ENCODE measurements at places on chromosomes 2 and 18.
A peak's percentile ranks its signal among the peaks of the same experiment; 100 is the strongest.

- no peak for DNase-seq
Observed at GRCh38 chr2:190582019-190582418, 47.5 kb upstream of the NEMP2 start.

GRCh38 chr18:10949655-10950054, 199.7 kb downstream of the PIEZO2 start:
- DNase-seq = no peak

- DNase-seq = no peak
Observed at GRCh38 chr2:45984896-45985473, 312.2 kb upstream of the EPAS1 start.

DNA sequence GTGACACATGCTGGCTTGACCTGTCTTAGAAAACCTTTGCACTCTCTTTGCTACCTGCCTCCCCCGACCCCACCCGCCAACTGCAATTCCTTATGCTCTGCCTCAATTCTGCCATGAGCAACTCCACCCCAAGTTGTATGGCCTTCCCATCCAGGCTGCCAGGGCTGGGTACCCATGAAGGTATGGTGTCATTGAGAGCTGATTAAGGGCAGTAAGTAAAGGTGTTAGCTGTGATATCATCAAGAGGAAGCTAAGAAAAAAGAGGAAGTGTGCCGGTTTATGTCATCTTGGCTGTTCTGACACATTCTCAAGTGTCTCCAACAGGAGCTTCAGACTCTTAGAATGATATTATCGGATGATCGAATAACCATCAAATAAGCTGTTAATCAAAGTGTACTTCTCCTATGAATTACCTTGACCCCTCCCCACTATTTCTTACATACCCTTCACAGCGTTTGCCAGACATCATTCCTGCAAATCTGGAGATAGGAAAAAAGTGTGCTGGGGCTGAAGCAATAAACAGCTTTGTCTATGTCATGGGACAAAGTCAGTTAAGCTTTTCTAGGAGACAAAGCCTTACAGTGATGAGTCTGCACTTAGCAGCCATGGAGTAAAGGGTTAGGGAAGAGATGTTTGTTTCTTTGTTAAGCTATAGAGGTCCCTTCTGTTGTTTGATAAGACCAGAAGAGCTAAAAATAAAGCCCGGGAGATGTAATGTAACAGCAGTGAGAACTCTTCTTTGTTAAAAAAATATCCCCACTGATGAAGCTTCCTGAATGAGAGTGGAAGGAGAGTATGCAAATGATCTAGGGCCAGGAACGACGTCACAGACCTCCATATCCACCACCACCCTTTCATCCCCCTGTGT, 40.4 kb upstream of the SMAD2 start:
- DNase-seq = no peak

GRCh38 chr2:95551055-95551568, 40.7 kb upstream of the TRIM43 start:
- no peak for DNase-seq

DNA sequence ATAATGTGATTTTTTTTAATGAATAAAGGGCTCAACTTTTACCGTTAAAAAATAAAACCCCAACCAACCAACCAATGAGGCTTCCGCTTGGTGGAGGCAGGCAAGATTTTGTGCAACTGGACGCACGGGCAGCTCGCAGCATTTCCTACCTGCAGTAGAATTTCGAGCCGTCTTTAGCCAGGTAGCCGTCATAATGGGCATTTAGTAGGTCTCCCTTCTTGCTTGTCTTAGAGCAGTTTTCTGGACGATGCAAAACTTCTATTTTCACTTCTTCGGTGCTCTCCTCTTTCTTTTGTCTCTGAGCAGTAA, 316 bp downstream of the FKBP7 start:
- DNase-seq = no peak

- no peak for DNase-seq
Observed at GRCh38 chr2:7392076-7392787, 475.0 kb downstream of the RNF144A start.

- no peak for DNase-seq
Observed at GRCh38 chr2:145207884-145208283, 688.0 kb upstream of the ZEB2 start.

GRCh38 chr18:8197499-8197898, 411.7 kb upstream of the RAB12 start:
- DNase-seq = no peak

DNA sequence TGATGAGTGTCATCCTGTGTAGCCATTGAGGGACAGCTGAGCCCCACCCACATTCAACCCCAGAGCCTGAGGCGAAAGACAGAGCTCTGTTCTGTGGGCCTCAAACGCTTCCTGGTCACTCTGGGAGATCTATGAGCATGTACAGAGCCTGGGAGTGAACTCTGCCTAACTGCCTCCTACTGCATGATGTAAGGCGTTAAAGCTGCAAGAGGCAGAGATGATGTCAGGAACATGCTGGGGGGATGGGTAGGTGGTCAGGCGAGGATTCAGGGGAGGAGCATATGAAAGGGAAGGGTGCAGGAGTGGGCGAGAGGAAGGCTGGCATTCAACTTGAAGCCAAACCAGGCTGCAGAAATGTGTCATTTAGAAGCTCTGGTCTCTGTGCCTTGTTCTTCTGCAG, 181.0 kb downstream of the TFCP2L1 start:
- DNase-seq = no peak

DNA sequence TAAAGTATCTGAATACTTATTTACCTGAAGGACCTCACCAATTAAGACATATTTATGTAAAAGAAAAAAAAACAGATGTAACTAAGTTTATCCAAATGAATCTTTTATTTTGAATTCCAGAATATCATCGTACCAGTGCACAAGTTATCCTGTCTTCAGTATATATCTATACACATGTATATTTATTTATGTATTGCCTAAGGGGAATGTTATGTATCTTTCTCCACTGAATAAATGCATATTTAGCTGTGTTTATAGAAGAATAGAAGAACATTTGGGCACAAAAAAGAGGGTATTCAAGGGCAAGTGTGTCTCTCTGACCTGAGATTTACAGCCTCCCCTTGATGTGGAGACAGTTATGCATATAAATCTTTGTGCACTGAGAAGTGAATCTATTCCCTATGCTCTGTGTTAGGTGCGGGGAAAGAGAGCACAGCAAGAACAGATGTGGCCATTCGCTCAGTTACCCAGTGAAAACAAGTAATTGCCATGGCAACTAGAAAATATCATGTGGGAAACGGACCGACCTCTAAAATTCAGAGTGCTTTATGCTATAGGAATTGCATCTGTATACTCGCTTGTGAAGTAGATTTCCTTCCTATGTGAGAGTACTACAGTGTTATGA, 39.5 kb upstream of the ASXL3 start:
- no peak for DNase-seq

DNA sequence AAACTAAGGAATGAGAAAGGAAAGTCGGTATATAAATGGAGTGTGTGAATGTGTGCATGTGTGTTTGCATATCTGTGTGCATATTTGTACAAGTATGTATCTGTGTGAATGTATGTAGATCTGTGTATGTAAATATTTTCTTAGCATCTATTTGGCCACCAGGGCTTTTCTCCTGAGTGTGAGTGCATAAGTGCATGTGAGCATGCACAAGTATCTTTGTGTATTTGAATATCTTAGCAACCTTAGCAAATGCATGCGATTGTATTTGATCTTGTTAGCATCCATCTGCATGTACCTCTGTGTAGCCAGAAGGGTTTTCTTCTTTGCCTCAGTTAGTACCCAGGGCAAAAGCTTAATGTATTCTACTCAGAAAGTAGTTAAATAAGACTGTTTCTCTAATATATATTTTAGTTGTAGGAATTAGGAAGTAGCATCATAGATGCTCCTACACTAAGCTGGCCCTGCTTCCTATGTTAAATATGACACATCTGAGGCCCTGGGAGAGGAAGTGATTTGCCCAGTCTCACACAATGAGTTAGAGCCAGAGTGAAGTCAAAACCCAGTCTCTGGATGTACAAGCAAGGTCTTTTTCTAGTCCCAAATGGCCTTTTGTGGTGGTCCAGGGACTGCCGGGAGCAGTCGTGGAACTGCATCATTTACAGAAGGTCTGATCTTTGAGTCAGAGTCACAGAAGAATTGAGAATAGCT, 9.2 kb downstream of the FKBP1B start:
- no peak for DNase-seq

GRCh38 chr2:8581601-8582041, 100.2 kb upstream of the ID2 start:
- no peak for DNase-seq

- DNase-seq = no peak
Observed at GRCh38 chr18:10298346-10298745, 156.1 kb upstream of the APCDD1 start.

GRCh38 chr2:60804473-60804872, 48.4 kb downstream of the PAPOLG start:
- DNase-seq = no peak

- no peak for DNase-seq
Observed at GRCh38 chr2:78162202-78162601, 640.0 kb upstream of the LRRTM4 start.

GRCh38 chr18:48360376-48361021, 48.7 kb downstream of the ZBTB7C start:
- DNase-seq = no peak

GRCh38 chr2:104371087-104371781, 482.7 kb upstream of the POU3F3 start:
- no peak for DNase-seq

- no peak for DNase-seq
Observed at GRCh38 chr18:50356036-50356945, 18.6 kb upstream of the SKA1 start.

GRCh38 chr2:105775809-105776559, 31.3 kb downstream of the NCK2 start:
- DNase-seq = no peak

GRCh38 chr2:120828829-120829632, 93.4 kb downstream of the GLI2 start:
- DNase-seq = no peak

DNA sequence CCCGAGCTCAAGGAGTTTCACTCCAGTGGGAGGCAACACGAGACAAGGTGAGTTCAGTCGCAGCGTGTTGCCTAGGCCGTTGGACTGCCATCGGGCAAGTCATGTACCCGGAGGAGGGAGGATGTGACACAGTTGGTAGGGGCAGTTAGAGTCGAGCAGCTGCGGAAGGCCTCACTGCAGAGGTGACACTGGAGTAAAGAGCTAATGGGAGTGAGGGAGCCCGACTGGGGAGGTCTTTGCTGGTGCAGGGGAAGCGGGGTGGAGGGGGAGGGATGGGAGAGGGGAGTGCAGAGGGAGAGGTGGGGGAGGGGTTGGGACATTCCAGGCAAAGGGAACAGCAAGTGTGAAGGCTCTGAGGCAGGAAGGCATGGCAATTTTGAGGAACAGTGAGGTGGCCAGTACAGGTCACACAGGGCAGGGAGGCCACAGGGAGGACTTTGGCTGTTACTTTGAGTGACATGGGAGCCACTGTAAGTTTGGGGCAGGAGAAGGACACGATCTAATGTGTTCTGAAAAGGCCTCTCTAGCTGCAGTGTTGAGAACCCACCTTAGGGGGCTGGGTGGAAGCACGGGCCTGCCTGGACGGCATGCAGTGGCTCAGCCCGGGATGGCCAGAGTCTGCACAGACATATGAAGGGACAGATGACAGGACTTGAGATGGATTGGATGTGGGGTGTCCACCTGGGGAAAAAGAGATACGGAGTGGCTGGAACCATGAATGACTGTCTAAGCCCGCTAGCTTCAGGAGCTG, 61.1 kb downstream of the KCNF1 start:
- DNase-seq = no peak

DNA sequence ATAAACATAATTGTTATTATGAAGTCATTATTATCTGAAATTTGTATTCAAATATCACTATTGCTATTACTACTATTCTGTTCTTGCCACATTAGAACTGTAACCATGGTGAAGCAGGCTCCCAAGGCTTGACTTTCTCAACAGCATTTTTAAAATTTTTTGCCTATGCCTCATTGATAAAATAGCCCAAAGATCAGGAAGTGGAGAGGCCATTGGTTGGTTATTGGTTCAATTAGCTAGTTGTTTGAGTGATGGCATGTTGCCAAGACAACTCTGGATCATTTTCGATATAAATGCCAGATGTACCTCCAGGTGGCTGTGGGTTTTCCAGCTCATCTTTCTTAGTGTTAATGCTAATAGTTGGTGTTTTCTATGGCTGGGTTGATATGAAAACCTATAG, 513.5 kb downstream of the TRIB2 start:
- no peak for DNase-seq

- no peak for DNase-seq
Observed at GRCh38 chr2:47336259-47337238, 66.4 kb upstream of the MSH2 start.

DNA sequence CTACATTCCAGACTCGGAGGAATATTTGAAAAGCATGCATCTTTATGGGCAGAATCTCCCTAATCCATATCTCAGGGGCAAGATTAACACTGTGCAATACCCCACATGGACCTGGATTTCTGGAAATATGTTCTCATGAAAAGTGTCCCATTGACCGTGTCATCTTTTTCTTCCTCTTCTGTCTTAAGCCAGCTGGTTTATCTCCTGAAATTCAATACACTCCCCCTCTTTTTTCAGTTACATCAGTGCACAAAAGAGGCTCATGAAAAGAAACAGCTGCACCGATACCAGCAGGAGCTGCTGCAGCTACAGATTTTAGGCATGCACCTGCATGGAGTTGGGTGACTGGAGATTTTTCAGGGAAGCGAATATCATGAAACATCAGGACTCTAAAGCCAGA, 117.2 kb downstream of the SLC4A3 start:
- DNase-seq = no peak

DNA sequence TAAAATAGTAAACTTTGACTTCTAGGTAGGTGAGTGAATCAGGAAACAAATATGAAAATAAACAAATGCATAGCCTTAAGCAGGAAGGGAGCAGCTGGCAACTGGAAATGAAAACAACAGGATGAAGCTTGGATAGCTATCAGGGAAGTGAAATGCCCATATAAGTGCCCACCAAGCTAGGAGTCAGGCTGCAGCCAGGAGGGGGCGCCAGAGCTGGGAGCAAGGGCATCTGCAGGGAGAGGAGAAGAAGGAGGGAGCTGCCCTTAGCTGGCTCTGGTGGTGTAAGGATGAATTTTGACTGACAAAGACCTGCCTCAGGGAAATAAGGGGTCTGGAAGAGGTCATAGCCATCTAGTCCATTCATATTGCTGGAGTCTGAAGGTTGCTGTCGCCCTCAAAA, 298.3 kb downstream of the TDRD15 start:
- peak; percentile 31 for DNase-seq

DNA sequence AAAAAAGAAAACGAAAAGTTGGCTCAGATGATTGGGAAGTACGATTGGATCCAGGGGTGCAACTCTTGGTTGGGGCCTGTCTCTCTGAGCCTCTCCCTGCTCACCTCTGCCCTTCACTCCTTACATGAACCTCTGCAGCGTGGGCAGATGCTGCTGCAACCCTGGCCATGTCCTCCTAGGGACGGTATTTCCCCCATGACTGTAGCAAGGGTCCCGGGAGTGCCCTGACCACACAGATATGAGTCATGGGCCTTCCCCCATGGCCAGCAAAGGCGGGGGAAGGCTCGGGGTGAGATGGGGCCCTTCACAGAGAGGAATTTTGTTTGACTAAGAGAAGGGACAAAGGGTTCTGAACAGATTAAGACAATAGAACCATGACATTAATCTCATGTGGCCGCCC, 129.0 kb downstream of the NCK2 start:
- DNase-seq = peak; percentile 49

GRCh38 chr2:97995026-97995733, 568 bp downstream of the TMEM131 start:
- DNase-seq = peak; percentile 41

GRCh38 chr2:174971868-174972781, 33.1 kb downstream of the CHN1 start:
- no peak for DNase-seq

- no peak for DNase-seq
Observed at GRCh38 chr2:104965900-104966299, 72.0 kb upstream of the MRPS9 start.

- DNase-seq = no peak
Observed at GRCh38 chr2:6231166-6231565, 539.0 kb downstream of the SOX11 start.

Data from upper lobe of left lung (tissue), 6 donors.